Colonic mucosa (tissue), 4 donors: ENCODE measurements at places on chromosomes 16 and 17.
A peak's percentile ranks its signal among the peaks of the same experiment; 100 is the strongest.

- DNase-seq = no peak
Observed at GRCh38 chr16:9522614-9523013, 431.2 kb downstream of the HAPSTR1 start.

DNA sequence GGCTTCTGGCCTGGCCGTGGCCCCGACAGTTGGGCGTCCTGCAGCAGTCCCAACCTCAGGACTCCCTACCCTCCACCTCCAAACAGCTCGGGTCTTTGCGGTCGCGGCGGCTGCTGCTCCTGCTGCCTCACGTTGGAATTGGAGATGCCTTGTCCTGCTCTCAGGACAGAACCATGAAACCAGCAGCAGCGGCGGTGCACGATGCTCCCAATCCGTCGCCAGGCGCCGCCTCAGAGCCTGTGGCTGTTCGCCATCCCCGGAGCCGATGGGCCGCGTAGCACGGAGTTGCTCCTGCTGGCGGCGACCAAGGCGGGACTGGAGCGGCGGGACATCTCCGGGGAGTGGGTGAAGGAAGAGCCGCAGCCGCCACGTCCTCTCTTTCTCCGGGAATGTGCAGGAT lies 1965.9 kb downstream of the TP53TG3F start:
- DNase-seq = no peak

DNA sequence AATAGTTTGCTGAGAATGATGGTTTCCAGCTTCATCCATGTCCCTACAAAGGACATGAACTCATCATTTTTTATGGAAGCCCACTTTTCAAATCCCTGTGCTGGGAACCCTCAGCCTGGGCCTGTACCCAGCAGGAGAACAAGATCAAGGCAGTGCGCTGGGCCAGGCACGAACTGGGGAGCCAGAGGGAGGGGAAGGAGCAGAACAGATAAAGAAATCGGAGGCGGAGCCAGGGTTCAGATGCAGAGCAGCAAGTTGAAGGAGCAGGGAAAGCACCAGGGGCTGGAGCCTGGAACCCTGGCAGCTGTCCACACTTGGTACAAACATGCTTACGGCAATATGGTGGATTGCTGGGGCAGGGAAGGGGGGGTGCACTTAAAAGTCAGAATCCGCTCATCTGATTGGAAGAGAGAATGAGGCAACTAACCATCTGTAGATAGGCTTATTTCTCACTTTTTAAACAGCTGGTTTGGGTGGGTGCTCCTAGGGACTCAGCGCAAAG lies 107.5 kb downstream of the NOG start:
- no peak for DNase-seq

DNA sequence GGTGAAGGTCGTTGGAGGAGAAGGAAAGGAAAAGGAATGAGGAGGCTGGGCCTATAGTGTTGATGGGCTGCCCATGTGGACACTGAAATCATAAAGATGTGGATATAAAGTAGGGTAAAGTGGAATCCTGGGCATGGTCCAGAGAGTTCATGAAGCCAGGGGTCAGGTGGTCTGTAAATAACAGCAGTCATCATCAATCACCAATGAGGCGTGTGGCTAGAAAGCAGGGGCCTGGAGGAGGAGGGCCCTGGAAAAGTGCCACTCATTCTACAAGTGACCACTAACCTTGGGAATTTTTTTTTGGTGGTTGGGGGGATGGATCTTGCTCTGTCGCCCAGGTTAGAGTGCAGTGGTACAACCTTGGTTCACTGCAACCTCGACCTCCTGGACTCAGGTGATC lies 115.3 kb upstream of the NOL11 start:
- no peak for DNase-seq

DNA sequence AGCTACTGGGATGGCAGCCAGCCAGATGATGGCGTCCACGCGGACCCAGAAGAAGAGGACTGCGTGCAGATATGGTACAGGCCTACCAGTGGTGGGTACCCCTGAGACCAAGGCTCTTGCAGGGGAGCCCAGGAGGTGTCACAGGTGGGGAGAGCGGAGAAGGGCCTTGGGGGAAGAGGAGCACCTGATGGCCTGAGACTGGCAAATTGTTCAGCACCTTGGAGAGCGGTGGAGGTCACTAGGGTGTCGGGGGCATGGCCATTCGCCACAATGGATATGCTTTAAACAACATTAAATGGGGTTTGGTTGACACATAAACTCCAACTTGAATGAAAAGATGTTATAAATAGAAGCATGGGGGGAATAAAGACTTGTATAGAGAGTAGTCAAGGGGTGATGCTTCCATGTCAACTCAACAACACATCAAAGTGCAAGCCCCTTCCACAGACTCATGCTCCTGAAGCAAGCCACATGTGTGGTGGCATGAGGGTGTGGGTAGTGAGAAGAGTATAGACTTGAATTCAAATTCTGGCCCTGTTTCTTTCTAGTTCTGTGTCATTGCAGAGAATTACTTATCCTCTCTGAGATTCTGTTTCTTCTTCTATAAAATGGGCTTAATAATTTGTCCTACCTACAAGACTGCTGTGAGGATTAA lies 22.2 kb downstream of the CLEC19A start:
- DNase-seq = no peak

GRCh38 chr17:59154721-59155438 lies at the start of gene SKA2:
Gene SKA2 (minus strand): TSS chr17:59155186. CDS start chr17:59155163, 23 bp downstream.
- peak; percentile 84 for DNase-seq

GRCh38 chr16:79327836-79328235 lies 272.7 kb downstream of the MAF start:
- no peak for DNase-seq

DNA sequence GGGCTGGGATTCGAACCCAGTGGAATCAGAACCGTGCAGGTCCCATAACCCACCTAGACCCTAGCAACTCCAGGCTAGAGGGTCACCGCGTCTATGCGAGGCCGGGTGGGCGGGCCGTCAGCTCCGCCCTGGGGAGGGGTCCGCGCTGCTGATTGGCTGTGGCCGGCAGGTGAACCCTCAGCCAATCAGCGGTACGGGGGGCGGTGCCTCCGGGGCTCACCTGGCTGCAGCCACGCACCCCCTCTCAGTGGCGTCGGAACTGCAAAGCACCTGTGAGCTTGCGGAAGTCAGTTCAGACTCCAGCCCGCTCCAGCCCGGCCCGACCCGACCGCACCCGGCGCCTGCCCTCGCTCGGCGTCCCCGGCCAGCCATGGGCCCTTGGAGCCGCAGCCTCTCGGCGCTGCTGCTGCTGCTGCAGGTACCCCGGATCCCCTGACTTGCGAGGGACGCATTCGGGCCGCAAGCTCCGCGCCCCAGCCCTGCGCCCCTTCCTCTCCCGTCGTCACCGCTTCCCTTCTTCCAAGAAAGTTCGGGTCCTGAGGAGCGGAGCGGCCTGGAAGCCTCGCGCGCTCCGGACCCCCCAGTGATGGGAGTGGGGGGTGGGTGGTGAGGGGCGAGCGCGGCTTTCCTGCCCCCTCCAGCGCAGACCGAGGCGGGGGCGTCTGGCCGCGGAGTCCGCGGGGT lies at the start of gene CDH1:
CDH1 (plus strand) TSS at position 247 of the 684 bp plus-strand sequence; CDS start at position 371, 124 bp downstream.
- peak; percentile 97 for DNase-seq

- DNase-seq = peak; percentile 57
Observed at GRCh38 chr17:79612468-79613194, 1.8 kb upstream of the RBFOX3 start.

DNA sequence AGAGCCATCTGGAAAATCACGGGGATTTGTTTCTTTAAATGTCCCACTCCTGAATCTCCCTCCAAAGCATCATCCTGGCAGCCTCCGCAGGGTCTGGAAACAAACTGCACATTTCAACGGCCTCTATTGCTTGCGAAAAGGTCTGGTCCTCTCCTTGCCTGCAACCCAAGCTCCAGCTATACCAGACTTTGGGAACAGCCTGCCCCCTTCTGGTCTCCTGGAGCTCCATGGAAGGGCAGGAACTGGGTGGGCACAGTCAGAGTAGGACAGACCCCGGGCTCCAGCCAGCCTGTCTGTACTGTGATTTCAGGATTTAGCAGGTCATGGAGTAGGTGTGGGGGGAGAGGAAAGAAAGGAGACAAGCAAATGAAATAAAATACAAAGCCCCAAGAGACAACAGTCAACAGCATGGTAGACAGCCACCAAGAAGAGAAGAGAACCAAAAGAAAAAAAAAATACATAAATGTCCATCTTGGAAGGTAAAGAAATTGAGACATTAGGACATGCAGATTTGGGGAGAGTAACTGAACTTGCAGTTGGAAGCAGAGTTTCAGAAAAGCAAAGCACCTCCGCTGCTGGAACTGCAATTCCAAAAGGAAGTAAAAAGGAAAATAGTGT lies 2.7 kb downstream of the XYLT1 start:
- peak; percentile 85 for DNase-seq

DNA sequence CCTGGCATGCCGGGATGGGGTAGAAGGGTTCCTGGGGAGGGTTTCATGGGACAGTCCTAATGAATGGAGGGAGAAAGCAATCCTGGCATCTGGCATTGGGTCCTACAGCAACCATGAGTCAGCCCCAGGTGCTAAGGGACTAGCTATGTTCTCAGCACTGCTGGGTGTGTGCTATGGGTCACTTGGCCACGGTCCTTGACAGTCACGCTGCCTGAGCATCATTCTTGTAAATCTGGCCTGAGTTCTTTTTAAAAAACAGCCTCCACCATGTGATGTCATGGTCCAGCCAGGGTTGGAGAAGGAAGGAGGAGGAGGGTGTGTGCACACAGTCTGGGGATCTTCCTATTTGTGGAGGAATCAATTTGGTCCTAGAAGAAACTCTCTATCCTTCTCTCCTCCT lies 6.2 kb upstream of the RAMP2 start:
- DNase-seq = no peak

- no peak for DNase-seq
Observed at GRCh38 chr17:39607057-39607850, 466 bp downstream of the NEUROD2 start.

- DNase-seq = peak; percentile 76
Observed at GRCh38 chr16:48607056-48607825, 2.7 kb downstream of the N4BP1 start.
